ENCODE measurements at places on chromosomes 3 and 15.

GRCh38 chr3:136584728-136585127 is 167.4 kb downstream of the STAG1 start:
- DNase-seq, result peak; percentile 19

DNA sequence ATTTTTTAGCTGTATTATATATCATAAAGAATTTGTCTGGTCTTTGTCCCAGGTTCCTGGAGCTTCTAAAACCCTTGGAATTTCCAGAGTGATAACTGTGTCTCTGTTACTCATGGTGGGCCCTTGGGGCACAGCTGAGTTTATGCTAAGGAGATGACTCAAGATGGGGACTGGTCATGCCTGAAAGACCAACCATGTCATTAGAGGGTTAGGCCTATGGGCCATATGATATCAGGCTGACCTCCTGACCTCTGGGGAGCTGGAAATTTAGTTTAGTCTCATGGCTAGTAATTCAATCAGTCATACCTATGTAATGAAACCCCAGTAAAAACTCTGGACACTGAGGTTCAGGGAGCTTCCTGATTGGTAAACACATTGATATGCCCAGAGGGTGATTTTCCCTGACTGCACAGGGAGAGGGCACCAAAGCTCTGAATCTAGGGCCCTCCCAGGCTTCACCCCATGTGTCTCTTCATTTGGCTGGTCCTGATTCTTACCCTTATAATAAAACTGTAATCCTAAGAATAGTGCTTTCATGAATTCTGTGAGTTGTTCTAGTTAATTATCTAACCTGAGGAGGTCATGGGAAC is 69.6 kb downstream of the EEFSEC start:
- DNase-seq, result no peak

GRCh38 chr15:62068071-62068809 is 1.5 kb downstream of the C2CD4A start:
- no peak for DNase-seq

DNA sequence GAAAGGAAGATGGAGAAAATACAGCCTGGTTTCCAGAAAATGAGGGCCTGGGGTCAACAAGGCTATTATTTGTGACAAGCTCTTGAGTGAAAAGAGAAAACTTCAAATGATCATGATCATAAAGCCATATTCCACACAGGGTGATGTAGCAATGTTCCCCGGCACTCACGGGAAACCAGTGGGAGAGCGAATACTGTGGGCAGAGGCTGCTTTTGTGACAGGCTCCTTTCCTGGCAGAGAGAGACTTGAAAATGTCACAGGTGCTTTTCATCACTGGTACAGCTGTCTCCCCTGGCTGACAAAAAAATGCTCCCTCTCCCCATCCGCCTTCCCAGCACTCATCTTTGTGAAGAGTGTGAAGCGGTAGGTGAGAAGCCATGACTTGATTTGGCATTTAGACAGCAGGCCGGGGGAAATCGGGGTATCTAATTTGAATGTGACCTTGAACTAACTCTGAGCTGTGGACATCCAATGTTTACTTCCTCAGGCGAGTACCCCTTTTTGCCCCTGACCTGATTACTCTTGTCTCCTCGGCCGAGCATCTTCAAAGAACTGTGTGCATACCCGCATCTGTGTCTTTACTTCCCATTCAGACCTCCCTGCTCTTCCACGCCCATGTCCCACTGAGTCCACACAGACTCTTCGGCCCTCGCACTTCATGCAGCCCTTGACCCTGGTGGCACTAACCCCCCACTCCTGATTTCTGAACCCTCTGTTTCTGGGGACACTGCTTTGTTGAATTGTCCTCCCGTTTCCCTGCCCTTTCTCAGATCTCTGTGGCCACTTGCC is 23.2 kb downstream of the CA12 start:
- no peak for DNase-seq

- no peak for DNase-seq
These were observed 3.5 kb downstream of the NOX5 start for GRCh38 chr15:69017978-69018377.

DNA sequence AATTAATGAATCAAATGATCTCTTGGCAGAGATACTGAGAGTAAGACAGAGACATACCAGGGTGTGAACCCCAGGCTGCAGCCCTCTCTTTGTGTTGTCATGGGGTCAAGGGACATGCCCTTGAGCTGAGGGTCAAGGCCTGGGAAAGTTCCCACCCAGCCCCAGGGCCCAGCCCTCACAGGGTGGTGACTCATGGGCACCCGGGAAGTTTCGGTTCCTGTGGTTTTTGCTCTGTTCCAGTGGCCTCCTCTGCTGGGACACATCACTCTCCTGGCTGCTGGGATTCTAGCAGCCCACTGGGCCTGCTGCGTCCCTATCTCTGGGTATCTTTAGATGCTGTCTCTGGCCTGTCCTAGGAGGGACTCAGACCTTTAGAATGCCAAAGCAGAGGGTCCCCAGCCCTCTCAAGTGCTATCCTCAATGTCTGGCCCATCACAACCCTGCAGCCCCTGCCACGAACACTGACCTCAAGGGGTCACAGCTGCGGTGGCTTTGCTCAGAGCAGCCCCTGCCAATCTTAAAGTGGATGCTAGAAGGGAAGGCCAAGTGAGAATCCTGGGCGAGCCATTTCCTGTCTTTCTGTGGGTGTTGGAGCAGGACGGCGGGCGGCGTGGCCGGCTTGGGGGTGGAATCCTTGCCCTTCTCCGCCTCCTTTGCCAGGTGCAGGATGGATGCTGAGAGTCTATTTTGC is 148.4 kb upstream of the TLE3 start:
- DNase-seq, result peak; percentile 29

DNA sequence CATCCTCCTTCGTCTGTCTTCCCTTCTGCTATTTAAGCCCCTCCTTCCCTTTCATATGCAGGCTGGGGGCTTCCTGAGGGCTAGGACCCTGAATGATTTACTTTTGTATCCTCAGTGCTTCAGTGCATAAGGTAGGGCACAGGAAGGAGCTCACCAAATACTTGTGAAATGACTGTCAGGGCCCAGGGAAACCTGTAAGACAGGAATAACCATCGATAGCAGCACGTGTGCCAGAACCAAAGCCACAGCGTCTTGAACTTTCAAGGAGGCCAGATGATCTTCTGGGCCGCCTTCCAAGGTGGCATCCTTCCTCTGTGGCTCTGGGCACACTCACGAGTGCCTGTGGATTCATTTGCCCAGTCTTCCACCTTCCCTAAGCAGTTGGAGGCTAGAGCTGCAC is 3.9 kb downstream of the TMED3 start:
- DNase-seq, result no peak

- no peak for DNase-seq
These were observed 101.8 kb downstream of the SCN11A start for GRCh38 chr3:38949994-38950393.

GRCh38 chr3:116148881-116149851 is 296.1 kb downstream of the LSAMP start:
- no peak for DNase-seq

- no peak for DNase-seq
These were observed 62.4 kb downstream of the BOC start for GRCh38 chr3:113273604-113274378.

GRCh38 chr3:79038057-79038456 is 729.7 kb downstream of the ROBO1 start:
- DNase-seq, result no peak

- no peak for DNase-seq
These were observed 190.6 kb downstream of the SHQ1 start for GRCh38 chr3:72657666-72658065.

DNA sequence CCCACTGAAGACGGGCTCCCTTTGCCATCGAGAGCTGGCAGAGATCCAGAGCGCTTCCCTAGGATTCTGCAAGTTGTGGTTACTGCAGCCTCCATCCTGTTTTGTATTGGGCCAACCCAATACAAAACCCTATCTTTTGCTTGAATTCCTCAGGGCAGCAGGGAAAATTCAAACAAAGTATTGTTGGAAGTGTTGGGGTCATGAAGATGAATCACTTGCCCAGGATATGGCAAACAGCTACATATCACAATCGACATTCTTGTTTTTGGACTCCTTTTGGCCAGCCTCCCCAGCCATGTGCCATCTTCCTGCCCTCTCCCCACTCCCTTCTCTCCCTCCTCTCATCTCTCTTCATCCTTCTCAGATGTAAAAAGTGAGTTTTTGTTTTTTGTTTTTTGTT is 100.0 kb upstream of the TRIM42 start:
- DNase-seq, result no peak

DNA sequence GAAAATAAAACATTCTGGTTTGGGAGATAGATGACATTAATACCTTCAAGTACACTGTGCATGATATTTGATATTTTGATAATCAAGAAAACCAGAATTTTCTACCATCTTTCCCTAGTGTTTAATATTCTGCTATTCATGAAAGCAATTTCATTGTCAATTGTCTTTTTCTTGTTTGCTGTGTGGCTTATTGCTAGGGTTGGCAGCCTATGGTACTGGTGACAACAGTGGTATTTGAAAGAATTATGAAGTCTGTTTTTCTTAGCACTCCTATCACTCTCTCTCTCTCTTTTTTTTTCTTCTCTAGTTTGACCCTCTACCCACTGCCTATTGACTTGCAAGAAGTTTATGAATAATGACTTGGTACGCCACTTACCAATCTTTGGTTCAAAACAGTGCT is 15.4 kb downstream of the RNF13 start:
- DNase-seq, result no peak

GRCh38 chr3:46848271-46849044 is 14.8 kb downstream of the MYL3 start:
- peak; percentile 38 for DNase-seq

GRCh38 chr15:38991701-38992100 is 427.1 kb upstream of the RASGRP1 start:
- no peak for DNase-seq

GRCh38 chr15:73832657-73833056 is 40.7 kb upstream of the TBC1D21 start:
- DNase-seq, result no peak

GRCh38 chr3:155312781-155313180 is 19.3 kb upstream of the STRIT1 start:
- peak; percentile 4 for DNase-seq

DNA sequence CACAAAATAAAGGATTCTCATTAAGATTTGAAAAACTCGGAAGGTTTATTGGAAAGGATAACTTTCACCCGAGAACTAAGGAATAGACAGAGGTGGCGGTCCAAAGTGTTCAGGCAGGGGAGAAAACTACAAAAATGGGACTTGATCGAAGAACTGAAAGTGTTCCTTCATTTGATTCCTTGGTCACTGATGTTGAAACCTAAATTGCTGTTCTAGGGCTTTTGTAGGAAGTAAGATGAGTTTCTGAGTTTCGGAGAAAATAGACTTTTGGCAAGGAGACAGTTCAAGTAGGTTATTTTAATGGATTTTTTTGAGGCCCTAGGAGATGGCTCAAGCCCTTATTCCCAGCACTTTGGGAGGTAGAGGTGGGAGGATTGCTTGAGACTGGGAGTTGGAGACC is 1.4 kb downstream of the TRIP4 start:
- DNase-seq, result no peak

GRCh38 chr15:72168131-72168807 is 29.3 kb downstream of the GRAMD2A start:
- no peak for DNase-seq

DNA sequence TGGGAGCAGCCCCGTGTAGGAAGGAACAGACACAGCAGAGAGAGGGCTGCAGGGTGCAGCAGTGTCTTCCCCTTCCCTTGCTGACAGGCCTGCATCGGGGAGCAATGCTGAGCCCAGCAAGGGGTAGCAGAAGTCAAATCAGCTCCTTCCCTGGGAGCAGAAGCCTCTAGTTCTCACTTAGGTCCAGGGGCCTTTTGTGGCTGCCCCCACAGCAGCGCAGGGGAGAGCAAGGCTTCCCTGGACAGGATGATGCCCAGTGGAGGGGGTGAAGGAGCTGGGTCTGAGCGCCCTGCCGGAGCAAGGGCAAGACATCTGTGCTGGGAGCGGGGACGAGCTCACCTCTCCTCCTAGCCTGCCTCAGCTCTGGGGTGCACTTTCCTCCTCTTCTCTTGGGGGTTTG is 827 bp downstream of the PLCB2 start:
- DNase-seq, result no peak

DNA sequence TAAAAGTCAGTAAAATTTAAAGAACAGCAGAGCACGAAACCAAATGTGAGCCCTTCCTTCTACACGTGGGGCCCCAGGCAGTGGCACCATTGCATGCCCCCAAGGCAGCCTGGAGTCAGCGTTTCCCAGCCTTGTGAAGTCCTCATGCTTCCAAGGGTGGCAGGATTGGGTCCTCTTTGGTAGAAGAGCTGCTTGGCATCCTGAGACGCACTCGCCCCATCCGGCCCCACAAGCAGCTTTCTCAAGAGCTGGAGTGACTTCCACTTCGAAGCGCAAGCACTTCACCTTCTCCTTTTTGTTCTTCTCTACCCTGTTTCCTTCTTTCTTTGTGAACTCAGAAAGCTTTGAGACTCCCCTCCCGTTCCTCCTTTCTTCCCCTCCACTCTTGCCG is 34.7 kb downstream of the ZNF710 start:
- no peak for DNase-seq

- DNase-seq, result no peak
These were observed 486.7 kb downstream of the ROBO2 start for GRCh38 chr3:77526573-77527113.

DNA sequence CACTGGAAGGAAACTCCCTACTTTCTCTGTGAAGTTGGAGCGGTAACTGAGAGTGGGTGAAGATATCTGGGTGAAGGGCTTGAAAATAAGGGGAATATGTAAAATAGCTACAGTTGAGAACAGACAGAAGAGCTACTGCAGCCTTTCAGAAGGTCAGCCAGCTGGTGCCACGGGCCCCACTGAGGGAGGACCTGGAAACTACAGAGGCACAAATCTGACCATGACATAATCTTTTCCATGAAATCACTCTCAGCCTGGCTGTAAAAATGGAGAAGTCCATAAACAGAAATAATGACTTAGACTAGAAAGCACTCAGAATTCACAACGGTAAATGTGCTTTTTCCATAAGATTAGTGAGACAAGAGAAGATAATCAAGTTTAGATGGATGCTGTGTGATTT is 46.4 kb downstream of the ST3GAL6 start:
- DNase-seq, result no peak

Measured in HFFc6 (cell line).